ENCODE measurements at places on chromosomes 4 and X.

- DNase-seq = no peak
These were observed 40.5 kb downstream of the CASP6 start for GRCh38 chr4:109662771-109663170.

- DNase-seq = no peak
These were observed 41.1 kb downstream of the DDIT4L start for GRCh38 chr4:100149190-100149589.

DNA sequence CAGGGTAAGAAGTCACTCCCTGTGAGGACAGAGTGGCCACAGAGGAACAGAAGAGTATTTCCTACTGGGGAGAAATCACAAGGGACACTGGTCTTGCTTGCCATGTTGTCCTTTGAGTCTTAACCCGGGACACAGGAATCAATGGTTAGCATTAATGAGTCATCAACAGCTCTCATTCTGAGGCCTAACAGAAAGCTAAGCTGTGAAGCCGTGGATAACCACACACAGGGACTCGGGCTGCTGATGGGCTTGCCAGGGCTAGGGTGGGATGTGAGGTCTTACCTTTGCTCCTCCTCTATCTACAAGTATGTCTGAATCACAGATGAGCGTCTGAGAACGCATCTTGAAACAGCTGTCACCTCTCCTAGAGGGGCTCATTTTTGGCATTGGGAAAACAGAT is 22.2 kb downstream of the HELT start:
- DNase-seq = no peak

DNA sequence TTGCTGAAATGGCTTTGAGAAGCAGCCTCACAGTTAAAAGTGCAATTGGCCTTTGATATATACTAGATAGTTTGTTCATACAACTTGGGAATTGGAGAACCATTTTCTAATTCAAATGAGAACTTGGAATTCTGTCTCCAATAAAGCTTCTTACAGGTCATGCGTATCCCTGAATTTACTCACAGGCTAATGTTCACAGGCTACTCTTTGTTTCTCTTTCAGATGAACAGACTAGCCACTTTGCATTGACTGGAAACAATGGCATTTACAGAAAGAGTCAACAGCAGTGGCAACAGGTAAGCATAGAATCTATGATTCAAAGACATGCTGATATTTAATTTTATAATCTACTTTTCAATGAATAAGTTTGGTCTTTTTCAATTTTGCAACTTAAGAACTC is 13.5 kb downstream of the AFF1 start:
- no peak for DNase-seq

DNA sequence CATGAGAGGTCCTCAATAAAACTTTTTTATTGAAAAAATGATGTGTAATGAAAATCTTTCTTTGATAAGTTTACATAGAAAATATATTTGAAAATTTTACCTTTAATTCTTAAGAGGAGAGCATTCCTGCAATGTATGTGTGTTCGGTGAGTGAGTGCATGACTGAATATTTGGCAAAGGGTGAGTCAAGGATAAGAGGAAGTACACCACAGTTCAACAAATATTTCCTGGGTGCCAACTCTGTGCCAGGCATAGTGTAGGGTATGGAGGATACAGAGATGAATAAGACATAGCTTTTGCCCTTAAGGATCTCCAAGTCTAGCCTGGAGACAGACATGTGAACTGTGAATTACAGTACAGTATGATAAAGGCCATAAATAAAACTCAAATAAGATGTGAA is 84.7 kb upstream of the GPR101 start:
- DNase-seq = no peak

- DNase-seq = no peak
These were observed 154.9 kb downstream of the FRMPD4 start for GRCh38 chrX:12292996-12293765.

GRCh38 chrX:56228914-56229313 is 3.2 kb upstream of the KLF8 start:
- no peak for DNase-seq

GRCh38 chr4:113382704-113383103 is 333.3 kb downstream of the ANK2 start:
- DNase-seq = no peak

- no peak for DNase-seq
These were observed 259.3 kb upstream of the GATB start for GRCh38 chr4:152020073-152020472.

- DNase-seq = no peak
These were observed 94.9 kb downstream of the ATP8A1 start for GRCh38 chr4:42562016-42562415.

DNA sequence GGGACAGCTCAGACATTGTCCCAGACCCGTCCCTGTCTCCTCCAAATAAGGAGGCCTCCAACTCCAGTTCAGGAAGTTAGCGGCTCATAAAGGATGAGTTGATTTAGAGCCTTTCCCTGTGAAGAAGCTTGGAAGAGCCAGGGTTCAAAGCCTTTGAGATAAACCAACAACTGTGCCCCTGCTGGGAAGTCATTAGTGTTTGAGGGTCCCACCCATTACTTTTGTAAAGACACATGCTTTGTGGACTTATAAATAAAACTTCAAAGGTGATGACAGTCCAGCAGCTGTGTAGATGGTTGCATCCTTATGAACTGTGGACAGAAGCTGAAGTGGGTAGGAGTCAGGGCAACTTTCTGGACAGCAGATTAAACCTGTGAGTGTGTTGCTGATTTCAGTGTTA is 86.0 kb upstream of the PGRMC2 start:
- DNase-seq = no peak

GRCh38 chrX:111319451-111319850 is 49.2 kb upstream of the CAPN6 start:
- DNase-seq = no peak

- DNase-seq = no peak
These were observed 18.9 kb upstream of the HTRA3 start for GRCh38 chr4:8250637-8251036.

- DNase-seq = no peak
These were observed 237.3 kb downstream of the USP46 start for GRCh38 chr4:52421811-52422213.

GRCh38 chr4:83731609-83732008 is 195.7 kb downstream of the GPAT3 start:
- DNase-seq = no peak

GRCh38 chrX:21905953-21906352 is 34.6 kb upstream of the SMS start:
- DNase-seq = no peak

GRCh38 chr4:65645185-65645584 is 25.1 kb downstream of the EPHA5 start:
- DNase-seq = no peak

- no peak for DNase-seq
These were observed 833.3 kb upstream of the INTU start for GRCh38 chr4:126799416-126799815.

GRCh38 chr4:858041-858481 is 32.1 kb upstream of the CPLX1 start:
- no peak for DNase-seq

- no peak for DNase-seq
These were observed 47.2 kb downstream of the EDNRA start for GRCh38 chr4:147528054-147528453.

- DNase-seq = no peak
These were observed at the start of gene BANK1 for GRCh38 chr4:101790521-101791181. BANK1 (plus strand) TSS chr4:101790730; CDS start chr4:101790881, 151 bp downstream.

GRCh38 chr4:158599150-158599549 is 72.5 kb downstream of the C4orf46 start:
- no peak for DNase-seq

- DNase-seq = no peak
These were observed 278.8 kb downstream of the CFAP299 start for GRCh38 chr4:80614319-80614718.

GRCh38 chrX:147626605-147627004 is 285.1 kb upstream of the FMR1 start:
- no peak for DNase-seq

- DNase-seq = no peak
These were observed 15.8 kb upstream of the TXK start for GRCh38 chr4:48149827-48150370.

- DNase-seq = no peak
These were observed 175.4 kb upstream of the PSAPL1 start for GRCh38 chr4:7610022-7610670.

GRCh38 chr4:40607221-40607620 is 22.4 kb downstream of the RBM47 start:
- no peak for DNase-seq

- DNase-seq = no peak
These were observed 90.9 kb downstream of the COMMD8 start for GRCh38 chr4:47372561-47372960.

DNA sequence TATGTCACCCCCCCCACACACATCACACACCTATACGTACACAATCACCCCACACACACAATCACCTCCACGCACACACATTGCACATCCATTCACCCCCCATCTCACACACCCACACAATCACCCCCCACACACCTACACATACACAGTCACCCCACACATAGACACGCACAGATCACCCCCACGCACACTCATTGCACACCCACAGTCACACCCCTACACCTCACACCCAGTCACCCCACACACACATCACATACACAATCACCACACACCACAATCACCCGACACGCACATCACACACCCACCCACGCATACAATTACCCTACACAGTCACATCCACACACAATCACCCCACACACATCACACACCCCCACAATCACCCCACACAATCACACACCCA is 15.9 kb upstream of the TADA2B start:
- no peak for DNase-seq

- no peak for DNase-seq
These were observed 330.3 kb upstream of the BOD1L1 start for GRCh38 chr4:13957871-13958270.

DNA sequence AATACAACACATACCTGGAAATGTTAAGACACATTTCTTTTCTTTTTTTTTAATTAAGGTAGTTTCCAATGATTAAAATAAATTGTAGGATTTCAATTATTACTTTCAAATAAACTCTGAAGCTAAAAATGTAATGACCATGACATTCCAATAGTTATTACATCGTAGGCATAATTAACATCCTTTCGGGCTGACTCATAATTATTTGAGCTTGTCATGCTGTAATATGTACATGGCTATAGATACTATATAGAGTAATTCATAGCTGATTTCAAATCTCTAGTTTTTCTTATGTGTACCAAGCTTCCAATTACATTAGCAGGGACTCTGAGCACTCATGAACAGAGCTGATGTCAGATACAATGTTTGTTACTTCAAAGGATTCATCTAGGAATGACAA is 125.7 kb upstream of the GABRG1 start:
- DNase-seq = no peak

- no peak for DNase-seq
These were observed 48.4 kb downstream of the ARFIP1 start for GRCh38 chr4:152828122-152828521.

DNA sequence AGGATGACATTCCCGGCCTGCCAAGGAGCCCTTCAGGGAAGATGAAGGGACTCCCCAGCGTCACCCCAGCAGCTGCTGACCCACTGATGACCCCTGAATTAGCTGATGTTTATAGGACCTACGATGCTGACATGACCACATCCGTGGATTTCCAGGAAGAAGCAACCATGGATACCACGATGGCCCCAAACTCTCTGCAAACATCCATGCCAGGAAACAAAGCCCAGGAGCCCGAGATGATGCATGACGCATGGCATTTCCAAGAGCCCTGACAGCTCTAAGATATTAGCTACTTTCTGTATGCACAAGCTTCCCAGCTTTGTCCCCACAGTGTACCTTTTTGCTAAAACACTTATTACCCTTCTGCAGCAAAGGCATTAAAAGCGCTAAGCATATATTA is 14.4 kb downstream of the AMBN start:
- DNase-seq = no peak

DNA sequence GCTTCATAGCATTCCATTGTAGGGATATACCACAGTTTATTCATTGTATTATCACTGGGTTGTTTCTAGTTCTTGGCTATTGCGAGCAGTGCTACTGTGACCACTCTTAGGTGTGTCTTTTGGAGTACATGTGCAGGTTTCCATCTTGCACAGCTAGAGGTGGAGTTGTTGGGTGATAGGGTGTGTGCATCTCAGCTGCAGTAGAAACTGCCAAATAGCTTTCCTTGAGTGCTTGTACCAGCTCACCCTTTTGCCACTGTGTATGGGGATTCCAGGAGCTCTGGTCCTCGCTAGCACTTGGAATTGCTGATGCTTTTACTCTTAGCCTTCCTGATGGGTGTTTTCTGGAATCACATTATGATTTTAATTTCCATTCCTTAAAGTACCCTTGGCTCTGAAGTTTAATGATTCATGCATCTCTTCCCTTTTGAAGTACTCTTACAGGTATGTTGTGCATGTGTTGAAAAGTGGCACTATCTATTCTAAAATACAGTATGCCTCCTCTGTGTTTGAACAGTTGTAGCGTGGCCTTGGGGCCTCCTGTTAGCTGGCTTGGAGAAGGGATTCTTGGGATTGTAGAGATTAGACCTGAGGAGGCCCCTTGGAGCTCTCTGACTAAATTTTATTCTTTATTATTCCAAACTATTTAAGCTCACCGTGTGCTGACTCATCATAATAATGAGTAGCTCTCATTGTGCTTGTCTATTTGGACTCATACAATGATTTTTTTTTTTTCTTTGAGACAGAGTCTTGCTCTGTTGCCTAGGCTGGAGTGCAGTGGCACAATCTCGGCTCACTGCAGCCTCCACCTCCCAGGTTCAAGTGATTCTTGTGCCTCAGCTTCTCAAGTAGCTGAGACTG is 38.4 kb downstream of the HTT start:
- no peak for DNase-seq

DNA sequence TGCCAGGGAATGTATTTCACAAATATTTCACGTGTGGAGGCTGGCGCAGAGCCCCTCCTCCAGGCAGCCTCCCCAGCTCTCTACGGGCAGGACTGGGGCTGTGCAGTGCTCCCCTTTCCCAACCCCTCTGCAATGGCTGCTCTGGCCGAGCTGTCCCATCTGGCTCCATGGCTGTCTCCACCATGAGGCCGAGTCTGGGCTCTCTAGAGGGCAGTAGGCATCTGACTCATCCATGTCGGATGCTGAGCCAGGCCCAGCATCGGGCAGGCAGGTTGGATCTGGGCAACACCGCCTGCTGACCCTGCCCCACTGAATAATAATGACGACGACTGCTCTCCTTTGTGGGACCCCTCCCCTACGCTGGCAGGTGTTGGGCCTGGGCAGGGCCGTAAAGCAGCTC is 11.0 kb upstream of the SH3TC1 start:
- no peak for DNase-seq

All from uterus (tissue), 4 donors.